Renal cortical epithelial cell (primary cell): ENCODE measurements at places on chromosomes 12 and 14.
A peak's percentile ranks its signal among the peaks of the same experiment; 100 is the strongest.

DNA sequence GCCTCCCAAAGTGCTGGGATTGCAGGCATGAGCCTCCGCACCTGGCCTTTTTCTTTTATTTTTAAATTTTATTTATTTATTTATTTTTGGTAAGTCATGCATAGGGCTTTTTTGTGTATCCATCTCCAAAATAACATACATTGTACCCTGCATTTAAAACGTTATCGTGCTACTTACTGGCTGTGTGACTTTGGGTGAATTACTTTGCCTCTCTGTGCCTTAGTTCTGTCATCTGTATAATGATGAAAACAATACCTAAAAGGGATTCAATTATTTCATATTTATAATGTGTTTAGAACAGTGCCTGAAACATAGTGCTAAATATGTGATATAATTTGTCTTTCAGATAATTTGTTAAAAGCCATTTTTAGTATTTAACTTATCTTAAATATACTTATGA lies 19.6 kb downstream of the ZCRB1 start:
- no peak for DNase-seq

DNA sequence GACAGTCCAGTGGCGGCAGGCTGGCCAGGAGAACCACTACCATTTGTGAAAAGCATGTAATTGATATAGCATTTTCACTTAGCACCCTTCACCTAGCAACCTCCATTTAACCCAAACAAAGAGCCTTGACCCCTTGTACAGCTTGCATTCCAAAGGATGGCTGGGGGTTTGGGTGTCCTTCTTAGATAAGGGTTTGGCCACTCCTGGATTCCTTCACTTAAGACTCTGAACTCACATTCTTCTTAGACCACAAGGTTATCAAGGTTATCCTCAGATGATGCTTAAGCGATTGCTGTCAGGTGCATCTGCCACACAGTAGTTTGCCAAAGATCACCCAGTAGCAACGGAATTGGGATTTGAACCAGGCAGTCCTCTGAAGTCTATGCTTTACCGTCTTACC lies 102.8 kb downstream of the ZNF664 start:
- no peak for DNase-seq

GRCh38 chr12:53561590-53561953 lies 54.3 kb upstream of the NPFF start:
- peak; percentile 97 for DNase-seq

GRCh38 chr12:3988519-3989217 lies 115.5 kb upstream of the PARP11 start:
- DNase-seq = no peak

GRCh38 chr12:86950043-86950442 lies 693.9 kb upstream of the MGAT4C start:
- DNase-seq = no peak

GRCh38 chr12:75781532-75782046 lies 250.0 kb downstream of the PHLDA1 start:
- no peak for DNase-seq

DNA sequence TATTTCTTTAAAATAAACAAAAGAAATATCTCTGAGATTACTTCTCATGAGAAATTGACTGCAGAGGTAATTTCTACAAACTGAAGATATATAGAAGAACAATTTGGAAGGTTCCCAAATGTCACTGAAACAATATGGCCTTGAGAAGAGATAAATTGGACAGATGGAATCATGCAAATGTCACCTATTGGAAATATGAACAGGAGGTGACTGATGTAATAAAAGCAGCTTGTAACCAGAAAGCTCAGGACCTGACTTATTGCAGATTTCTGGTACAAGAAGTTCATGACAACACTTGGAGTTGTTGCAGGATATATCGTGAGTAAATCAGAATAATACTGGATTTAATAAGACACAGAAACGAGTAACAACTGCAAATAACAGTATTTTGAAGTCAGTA lies 93.3 kb upstream of the TRHDE start:
- no peak for DNase-seq

GRCh38 chr14:101008196-101008595 lies 104.7 kb upstream of the RTL1 start:
- no peak for DNase-seq

DNA sequence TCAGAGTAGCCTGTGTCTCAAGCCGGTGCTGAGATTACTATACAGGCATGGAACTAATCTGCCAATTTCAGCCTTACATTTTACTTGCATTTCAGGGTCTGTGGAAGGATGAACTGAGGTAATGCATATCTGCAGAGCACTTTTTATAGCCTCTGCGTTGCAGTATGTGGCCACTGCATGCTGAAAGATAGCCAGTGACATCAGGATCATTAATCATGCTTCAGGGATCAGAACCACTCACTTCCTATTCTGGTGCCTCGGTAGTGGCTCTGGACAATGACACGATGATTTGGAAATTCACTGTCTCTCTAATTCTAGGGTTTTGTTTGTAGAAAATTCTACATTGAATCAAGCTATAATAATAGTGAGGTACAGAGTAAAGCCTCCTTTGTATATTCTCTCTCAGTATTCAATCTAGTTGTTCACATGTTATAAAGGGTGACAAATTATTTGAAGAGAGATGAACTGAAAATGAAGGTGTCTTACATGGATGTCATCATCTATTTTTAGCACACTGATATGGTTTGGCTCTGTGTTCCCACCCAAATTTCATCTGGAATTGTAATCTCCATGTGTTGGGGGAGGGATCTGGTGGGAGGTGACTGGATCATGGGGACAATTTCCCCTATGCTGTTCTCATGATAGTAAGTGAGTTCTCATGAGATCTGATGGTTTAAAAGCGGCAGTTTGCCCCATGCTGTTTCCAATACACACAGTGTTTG lies 554.3 kb upstream of the MIS18BP1 start:
- DNase-seq = no peak

DNA sequence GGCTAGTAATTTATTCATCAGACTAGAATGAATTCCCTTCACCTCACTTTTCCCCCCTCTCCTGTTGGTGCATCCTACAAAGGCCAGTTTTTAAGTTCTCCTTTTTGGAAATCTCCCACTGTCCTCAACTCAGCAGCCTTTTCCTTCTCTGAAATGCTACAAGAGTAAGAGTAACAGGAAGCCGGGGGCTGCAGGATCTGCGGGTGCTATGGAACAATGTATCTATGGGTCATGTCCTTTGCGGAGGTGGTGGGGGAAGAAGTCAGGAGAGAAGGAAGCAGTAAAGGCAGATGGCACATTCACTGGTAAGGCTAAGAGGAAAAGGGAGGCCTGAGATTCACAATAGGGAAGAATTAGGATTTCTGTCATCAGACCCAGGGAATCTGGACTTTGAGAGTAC lies 22.2 kb upstream of the TESC start:
- no peak for DNase-seq

- DNase-seq = peak; percentile 46
Measured at GRCh38 chr14:24734917-24735500, 101.0 kb upstream of the GZMB start.

GRCh38 chr12:95522692-95523091 lies 28.6 kb downstream of the USP44 start:
- no peak for DNase-seq

DNA sequence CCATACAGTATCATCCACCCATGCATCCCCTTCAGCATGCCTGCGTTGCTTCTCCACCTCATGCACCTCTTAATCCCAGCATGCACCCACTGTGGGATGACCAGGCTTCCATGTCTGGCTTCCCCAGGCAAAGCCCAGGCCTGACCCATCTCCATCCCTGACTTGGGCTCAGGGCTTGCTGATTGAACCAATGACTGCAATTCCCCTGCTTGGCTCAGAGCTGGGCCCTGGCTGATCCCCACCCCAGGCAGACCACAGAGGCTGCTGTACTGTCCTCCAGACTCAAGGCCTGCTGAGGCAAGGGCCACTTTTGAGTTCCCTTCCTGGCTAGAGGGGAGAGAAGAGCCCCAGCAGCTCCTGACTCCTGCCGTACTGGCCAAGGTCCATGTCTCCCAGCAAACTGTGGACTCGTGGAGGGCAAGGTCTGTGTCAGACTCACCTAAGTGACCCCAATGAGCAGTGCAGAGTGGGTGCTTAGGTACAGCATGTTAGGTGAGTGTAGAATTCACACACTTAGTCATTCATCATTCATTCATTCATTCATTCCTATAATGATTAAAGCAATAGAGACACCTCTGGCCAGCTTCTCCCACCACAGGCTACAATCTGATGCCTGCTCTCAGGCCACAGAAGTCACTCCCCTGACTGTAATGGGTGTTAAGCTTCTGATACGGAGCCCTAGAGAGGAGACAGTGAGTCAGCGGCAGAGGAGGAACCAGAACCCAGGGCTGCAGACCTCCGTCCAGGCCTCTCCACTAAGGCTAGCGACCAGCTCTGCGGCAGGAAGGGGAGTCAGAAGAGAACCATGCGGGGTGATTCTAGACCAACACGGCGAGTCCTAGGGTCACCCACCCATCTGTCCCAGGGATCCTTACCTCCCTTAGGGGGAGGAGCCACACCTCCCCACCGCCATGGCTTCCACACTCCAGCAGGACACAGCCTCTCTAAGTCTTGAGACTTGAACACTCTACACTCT lies 2.9 kb downstream of the BEGAIN start:
- DNase-seq = no peak

- DNase-seq = peak; percentile 97
Measured at GRCh38 chr14:76918782-76919394, 92.7 kb downstream of the LRRC74A start.
